PC-3 (cell line): ENCODE measurements at places on chromosomes 2 and 18. TPM values are rescaled to one million over a fixed set of nuclear protein-coding genes. Genes with fewer than 3 reads are reported as not detected.

ARL4C gene
- total RNA-seq = 19.9 and 21.7 TPM in 2 replicates

FSIP2 gene
- 2.0 and 2.5 TPM in 2 replicates for total RNA-seq

DPYSL5 gene
- not detected in 2 replicates for total RNA-seq

FLACC1 gene
- 0.26 and 5.9 TPM in 2 replicates for total RNA-seq

- no peaks in the 10 kb centered on the region for H3K4me1 ChIP-seq
- no peaks in the 10 kb centered on the region for H3K36me3 ChIP-seq
- no peak overlapping the region for H3K4me3 ChIP-seq
- peaks cover 55% of the 10 kb centered on the region for H3K27me3 ChIP-seq
- DNase-seq = no peak
Measured at GRCh38 chr2:13121096-13121495, 404.4 kb downstream of the TRIB2 start.

DNA sequence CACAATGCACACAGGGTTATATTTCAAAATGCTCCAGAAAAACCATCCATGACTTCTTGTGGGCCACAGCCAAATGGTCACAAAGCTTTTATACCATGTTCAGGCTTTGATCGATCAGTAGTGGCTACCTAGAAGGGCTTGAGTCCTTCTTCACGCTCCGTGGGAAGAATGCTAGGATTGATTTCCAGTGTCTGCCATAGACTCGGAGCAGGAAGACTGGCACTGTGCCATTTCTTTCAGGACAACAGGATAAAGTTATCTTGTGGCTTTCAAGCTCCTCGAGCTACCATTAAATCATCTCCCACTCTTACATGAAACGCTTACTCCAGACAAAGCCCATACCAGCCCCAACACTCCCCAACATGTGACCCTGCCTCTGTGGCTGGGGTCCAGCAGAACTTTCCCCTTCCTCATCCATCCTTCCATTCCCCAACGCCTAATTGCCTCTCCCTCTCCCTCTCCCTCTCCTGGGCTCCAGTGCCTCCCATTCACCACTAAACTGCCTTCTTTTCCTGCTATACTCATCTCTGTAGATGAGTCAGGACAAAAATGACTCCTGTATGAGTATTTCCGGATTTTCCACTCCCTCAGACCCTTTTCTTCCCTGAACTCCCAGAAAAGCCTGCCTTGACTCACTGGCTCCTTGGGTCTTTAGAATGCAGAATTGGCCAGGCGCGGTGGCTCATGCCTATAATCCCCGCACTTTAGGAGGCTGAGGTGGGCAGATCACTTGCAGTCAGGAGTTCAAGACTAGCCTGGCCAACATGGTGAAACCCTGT lies 40.9 kb downstream of the ADD2 start:
- DNase-seq = peak; percentile 90
- no peak overlapping the region for H3K4me3 ChIP-seq
- peaks cover under 1% of the 10 kb centered on the region; the same call in 1 of the 2 replicates for H3K27me3 ChIP-seq

- DNase-seq = peak; percentile 83
- H3K4me3 ChIP-seq = no peak overlapping the region
- 0 out of 2 replicates have a peak overlapping the region, but pooled peaks have one; percentile 1 for H3K27ac ChIP-seq
- H3K36me3 ChIP-seq = no peaks in the 10 kb centered on the region
- H3K27me3 ChIP-seq = no peaks in the 10 kb centered on the region
Measured at GRCh38 chr2:43495727-43496126, 100.1 kb downstream of the THADA start.

- no peak for DNase-seq
- H3K27ac ChIP-seq = no peak overlapping the region
Measured at GRCh38 chr18:36389027-36389426, 91.5 kb downstream of the FHOD3 start.
